ENCODE measurements at places on chromosomes 3 and 15.

- DNase-seq, result no peak
Observed at GRCh38 chr3:116007000-116007399, 383.7 kb downstream of the GAP43 start.

DNA sequence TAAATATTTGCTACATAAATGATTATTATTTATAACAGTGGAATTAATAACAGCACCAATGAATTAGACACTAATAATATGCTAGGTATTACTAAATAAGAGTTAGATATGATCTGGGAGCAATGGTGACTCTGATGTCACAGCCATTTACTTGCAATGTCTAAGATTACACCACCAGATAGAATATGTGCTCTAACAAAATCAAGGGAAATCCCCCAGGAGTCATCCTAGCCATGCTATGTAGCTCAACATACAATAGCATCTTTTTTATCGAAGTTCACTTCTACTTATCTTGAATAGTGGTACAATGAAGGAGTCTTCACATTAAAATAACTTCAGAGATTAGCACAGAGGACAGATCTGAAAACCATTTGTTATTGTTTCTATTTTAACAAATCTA is 154.0 kb downstream of the FMN1 start:
- DNase-seq, result no peak

DNA sequence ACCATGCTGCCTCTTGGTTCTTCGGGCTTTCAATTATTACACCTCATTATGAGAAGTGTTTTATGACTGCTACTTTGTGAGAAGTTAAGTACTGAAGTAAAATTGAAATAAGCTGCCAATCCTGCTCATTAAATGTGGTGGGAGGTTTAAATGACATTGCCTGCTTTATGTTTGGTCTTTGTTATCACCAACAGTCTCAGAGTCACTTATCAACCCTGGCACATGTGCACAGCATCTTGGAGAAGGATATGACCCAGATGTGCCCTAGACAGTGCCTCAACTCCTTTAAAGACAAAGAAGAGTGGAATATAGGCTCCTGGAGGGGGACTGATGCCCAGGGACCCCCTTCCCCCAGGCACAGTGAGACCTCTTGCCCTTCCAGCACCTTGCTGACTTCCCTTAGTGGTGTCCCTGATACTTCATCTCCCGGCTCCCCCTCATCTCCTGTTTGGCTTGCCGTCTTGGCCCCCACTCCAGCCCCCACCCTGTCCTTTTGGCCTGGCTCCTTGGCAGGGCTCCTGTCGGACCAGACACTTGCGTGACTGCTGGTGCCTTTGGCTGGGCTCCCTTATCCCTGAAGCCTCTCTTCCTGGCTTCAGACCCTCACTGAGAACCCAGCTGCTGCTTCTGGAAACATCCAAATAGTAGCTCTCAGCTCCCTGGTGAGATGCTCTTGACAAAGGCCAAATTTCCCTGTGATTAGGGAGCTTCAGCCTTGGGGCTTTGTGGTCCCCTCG is 39.8 kb downstream of the ARHGAP31 start:
- no peak for DNase-seq

DNA sequence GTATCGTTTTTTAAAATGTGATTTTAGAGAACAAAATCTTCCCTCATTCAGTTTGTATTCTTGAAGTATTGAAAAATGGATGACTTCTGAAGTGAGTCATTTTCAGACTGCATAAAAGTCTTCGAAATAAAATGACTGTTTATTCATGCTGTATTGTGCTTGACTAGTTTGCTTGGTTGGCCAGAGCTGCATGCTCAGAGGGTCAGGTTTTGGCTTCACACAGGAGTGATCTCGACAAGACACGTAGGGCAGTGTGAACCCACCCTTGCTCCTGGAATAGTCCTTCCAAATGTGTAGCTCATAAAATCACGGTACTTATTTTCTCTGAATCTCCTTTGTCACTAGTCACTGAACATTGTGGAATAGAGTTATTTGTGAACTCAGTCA is 73.3 kb downstream of the FNDC3B start:
- DNase-seq, result no peak

GRCh38 chr3:21785765-21786437 is 34.9 kb upstream of the ZNF385D start:
- no peak for DNase-seq

GRCh38 chr15:69499521-69500211 is 47.0 kb downstream of the RPLP1 start:
- DNase-seq, result no peak

GRCh38 chr3:123755085-123755484 is 129.0 kb downstream of the MYLK start:
- no peak for DNase-seq

DNA sequence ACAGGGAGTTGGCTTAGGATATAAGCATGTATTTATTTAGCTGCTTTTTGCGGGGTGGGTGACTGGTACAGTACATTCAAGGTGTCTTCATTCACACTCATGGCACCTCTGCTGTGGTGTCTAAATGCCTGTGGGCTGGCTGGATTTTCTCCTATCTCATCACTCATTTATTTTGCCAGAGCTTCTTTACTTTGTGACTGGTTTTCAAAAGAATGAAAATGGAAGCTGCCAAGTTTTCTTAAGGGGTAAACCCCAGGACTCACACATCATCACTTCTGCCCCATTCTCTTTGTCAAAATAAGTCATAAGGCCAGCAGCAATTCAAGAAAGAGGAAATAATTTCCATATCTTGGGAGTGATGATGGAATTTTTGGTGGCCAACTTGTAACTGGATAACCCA is 493.4 kb upstream of the ALCAM start:
- DNase-seq, result no peak

DNA sequence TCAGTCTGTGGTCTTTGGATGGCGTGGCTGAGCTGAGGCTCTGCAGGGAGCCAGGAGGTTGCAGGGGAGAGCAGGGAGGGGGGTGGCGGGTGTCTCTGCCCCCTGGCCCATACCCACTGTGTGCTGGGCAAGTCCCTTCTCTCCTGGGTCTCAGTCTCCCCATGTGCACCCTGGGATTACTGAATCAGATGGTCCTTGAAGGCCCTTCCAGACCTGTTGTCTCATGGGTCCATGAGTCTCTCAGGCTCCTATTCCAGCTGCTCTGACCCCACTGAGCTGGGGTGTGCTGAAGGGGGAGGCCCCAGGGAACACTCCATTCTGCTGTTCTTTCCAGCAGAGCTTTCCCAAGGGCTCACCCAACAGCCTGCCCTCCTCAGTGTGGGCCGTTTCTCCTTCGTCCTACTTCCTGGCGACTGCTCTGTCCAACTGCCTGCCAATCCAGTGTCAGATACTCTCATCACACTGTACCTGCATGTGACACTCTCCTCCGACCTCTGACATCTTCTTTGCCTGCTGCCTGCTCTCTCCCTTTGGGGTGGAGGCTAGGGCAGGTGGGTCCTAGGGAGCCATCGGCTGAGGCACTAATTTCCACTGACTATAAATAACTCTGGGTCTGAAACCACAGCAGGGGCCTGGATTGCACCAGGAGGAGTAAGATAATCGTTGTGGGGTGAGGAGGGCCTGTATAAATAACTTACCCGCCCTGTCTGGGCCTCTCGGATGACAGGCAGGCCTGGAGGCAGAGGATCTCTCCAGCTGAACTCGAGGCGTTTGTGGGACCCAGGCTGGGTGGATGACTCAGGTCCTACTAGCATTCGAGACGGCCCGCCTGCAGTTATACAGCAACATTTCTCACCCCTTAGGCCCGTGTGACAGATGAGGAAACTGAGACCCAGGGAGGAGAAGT is 67.1 kb downstream of the ATP2B2 start:
- DNase-seq, result no peak

- no peak for DNase-seq
Observed at GRCh38 chr3:55505776-55506175, 18.7 kb upstream of the WNT5A start.

DNA sequence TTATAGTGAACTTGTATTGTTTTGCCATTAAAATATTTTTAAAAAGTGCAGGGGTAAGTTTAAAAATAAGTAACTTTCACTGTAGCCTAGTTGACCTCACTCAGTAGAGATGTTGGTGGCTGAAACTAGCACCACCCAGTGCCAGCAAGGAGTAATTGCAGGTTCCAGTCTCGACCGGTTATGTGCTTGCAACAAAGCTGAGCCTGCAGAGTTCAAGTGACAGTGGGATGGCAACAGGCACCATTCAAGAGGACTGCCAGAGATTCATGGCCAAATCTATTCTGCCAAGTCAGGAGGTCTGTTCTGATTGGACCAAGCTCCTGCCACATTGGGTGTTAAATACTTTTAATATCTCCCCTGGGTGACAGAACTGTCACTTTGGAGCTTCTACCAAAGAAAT is 2.7 kb downstream of the ADAMTS7 start:
- peak; percentile 50 for DNase-seq
